ENCODE measurements at places on chromosomes 12 and 14.

DNA sequence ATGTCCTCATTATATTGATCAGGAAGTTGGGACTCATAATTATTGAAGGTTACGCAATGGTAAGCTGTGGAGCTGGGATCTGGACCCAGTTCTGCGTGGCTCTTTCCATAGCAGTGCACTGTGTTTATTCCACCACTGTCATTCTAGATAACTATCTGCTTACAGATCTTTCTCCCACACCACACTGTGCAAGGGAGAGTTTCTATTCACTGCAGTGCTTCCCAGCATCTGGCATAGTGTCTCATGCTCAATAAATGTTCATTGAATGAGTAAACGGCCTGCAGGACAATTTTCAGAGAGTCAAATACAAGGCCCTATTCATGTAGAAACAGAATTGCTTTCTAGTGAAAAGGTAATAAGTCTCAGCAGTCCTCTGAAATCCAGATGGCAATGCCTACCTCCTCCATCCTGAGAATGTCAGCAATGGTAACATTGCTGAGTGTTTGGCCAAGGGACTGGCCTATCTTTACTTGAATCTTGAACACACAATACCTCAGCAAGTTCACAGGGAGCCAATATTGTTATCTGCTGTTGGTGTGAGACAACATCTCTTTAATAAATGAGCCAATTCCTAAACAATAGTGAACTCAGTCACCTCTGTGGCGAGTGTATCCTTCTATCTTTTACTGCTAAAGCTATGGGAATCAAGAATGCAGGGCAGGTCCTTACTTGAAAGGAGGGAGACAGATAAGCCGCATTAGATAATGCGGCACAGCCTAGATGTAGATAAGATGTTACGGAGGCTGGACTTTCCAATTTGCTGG is 332.4 kb upstream of the PRICKLE1 start:
- no peak for DNase-seq

DNA sequence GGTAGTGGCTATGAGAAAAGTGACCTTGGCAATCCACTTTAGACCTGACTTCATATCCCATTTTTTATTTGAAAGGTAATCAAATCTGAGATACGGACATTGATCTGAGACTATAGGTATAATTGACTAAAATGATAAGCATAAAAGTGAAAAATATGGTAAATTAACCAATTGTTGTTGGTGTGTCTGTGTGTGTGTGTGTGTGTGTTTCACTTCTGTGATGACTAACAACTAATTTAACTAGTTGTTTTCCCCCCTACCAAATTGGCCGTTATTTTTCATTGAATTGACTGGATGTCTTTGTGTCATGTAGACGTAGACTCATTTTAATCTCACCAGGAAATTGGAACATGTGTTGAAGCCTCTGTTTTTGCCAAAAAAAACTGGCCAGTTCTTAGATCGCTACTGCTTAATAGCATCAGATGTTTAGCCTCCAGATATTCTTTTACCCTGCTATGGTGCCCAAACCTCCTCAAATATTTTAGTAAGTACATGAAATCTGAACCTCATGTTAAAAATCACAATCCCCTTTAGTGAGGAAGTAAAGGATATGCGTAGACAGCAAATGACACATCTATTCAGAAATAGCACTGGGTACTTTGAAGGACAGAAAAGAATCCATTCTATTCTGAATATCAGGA is 395.0 kb downstream of the EGLN3 start:
- no peak for DNase-seq

DNA sequence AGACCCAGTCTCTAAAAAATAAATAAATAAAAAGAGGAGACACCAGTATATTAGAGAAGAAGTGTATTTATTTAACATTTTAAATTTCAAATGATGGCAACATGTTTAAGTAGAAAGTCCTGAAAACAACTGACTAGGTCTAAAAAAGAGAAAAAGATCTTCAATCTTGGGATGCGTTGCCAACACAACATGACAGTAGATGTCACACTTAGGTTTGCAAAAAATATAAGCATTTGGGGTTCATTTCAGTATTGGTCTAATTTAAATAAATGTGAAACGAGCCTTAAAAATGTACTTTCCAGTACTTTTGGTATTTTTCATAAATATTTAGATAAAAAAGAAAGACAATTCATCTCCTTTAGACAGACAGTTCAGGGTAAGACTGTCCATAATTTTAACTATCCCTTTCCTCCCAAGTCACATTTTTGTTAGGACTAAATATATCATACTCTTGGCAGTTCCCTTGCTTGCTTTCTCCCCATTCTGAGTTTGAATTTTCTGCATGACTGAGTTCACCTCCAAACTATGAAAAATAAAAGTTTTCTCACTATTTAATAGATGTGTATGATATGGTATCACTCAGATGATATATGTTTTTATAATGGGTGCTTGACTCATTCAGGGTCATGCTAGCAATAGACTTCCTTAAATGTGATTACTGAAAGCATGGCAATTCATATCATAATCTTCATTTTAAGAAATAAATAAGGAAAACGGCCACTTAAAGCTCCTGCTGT is 4.3 kb downstream of the C14orf93 start:
- DNase-seq: no peak

- no peak for DNase-seq
Measured at GRCh38 chr14:56115334-56115870, 2.8 kb upstream of the PELI2 start.

GRCh38 chr12:5395443-5396271 is 36.3 kb upstream of the NTF3 start:
- no peak for DNase-seq

DNA sequence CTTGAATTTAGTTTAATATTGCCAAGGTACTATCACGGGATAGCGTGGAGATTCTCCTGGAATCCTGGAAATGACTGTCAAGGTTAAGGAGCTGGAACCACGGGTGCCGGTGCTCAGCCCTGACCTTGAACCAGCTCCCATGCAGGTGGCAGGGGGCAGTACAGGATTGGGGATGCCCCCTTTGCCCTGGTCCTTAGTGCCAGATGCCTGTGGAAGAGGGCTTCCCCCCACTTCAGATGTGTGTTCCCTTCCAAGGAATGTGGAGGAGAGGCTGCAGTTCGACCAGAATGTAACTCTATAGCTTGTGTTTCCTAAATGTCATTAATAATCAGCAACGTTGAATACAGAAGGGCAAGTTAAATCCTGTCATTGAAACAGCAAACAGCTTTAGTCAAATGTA is 258.9 kb downstream of the VRK1 start:
- DNase-seq: no peak

DNA sequence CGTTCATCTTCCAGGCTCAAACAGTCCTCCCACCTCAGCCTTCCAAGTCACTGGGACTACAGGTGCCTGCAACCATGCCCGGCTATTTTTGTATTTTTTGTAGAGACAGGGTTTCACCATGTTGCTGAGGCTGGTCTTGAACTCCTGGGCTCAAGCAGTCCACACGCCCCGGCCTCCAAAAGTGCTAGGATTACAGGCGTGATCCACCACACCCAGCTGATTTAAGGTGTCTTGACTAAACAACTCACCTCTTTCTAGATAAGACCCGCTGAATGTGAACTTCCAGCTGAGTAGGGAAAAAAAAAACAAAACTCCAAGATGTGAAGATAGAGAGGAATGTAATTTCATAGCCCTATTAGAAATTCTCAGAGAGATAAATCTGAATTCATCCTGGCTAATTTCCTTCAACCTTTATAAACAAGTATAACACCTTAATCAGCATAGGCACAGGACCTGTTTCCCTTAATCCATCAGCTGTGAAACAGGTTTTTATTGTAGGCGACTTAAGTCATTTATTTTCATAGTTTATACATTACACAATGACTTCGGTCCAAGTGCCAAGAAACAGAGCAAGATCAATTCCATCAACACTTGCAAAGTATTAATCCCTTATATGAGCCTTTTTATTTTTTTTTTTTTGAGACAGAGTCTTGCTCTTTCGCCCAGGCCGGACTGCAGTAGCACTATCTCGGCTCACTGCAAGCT is 51.5 kb downstream of the HCAR2 start:
- no peak for DNase-seq

DNA sequence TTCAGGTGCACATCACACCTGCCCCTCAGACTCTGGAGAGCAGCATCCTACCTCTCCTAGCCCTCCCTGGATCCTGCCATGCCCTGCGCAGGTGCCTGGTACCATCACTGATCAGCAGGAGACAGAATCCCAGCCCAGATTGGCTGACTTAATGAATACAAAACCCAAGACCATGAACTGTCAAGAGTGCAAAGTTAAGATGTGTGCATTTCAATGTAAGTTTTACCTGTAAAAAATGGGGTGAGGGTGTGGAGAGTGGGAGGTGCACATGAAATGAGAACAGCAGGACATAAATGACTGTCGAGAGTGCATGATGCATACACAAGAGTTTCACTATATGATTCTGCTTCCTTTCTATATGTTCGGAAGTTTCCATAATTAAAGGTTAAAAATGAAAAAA is 57.9 kb upstream of the GPR68 start:
- DNase-seq: no peak

DNA sequence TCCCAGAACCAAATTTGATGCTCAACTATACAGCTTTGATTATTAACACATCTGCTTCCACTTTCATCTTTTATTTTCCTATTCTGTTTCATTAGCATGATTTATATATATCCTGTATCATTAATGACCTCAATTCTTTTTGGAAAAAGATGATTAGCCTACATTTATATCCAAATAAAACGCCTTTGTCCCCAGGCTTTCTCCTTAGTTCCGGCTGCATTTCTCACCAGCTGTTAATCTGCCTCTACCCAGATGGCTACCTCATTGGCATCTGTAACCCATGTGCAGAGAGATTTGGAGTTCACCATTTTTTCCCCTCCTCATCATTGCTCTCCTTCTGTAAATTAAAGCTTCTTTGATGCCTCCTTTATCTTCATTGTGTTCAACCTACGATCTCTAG is 336.8 kb upstream of the RGS6 start:
- DNase-seq: no peak

- peak; percentile 15 for DNase-seq
Measured at GRCh38 chr14:36313898-36314297, 6.5 kb downstream of the MBIP start.

DNA sequence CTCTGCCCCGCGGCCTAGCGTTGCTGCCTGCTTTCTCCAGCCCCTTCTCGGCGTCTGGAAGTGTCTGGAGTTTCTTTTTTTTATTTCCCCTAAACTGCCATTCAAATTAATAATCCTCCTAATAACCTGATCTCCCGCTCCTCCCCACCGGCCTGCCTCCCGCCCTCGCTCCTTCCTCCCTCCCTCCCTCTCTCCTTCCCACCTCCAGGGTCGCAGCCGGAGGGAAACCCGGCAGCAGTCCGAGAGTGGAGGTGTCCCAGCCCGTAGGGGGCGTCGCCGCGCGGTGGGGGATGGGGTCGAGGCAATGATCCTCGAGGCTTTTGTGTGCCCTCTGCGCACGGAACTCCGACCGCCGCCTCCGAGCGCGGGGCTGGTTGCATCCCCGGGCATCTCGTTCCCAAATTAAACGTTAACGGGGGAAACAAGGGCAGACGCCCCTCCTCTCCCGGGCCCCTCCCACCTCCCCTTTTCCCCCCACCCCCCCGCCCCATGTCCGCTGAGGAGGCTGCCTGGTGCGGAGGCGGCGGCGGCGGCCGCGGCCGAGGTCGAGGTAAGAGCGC is 1.0 kb upstream of the SOCS2 start:
- peak; percentile 70 for DNase-seq

DNA sequence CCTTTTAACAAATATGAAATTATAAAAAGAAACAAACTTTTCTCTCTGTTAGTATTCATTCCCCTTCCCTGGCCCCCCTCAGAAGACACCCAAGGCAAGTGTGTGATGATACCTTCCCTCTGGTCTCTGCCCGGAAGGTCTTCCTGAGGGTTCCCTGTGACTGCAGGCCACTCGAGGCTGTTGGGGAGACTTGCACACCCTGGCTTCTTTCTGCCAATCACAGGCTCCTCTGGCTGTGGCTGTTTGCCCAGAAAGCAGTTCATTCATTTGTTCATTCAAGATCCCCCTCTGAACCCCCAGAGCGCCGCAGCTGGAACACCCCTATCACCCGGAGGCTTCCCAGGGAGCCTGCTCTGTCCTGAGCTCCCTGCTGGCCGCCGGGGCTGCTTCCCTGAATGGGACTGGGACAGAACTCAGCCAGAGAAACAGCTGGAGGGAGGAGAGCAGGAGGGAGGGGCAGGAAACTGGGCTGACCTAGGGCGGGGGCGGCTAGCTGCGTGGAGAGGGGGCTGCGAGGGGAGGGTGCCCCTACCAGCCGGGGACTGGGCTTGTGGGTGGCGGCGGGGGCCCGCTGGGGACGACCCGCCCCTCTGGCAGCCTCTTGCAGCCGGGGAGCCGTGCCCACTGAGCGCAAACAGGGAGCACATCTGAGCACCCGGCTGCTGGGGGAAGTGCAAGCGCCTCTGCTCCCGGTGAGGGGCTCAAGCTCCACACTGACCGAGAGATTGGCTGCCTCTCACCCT is at the start of gene CMKLR1:
Gene CMKLR1 (minus strand): TSS at position 397 of the 743 bp plus-strand sequence. CDS start 45,720 bp downstream, outside the sequence.
- DNase-seq: no peak

DNA sequence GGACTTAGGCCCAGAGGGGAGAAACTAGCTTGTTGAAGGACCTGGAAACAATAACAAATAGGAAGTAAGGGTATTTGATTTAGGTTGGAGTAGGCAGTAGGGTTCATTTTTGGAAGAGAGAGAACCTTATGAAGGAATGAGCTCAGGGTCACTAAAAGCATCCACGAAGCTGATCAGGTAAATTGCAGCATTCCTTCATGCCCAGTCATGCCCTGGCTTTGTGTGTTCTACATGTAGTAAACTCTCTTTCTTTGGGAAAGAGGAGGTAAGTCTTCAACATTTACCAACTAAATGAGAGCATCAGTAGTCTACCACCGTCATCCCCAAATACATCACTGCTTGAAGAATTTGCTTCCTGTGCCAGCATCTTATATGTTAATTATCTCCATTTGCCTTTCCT is 54.7 kb downstream of the CPSF2 start:
- no peak for DNase-seq

GRCh38 chr12:102444093-102444492 is 36.3 kb downstream of the IGF1 start:
- DNase-seq: no peak

DNA sequence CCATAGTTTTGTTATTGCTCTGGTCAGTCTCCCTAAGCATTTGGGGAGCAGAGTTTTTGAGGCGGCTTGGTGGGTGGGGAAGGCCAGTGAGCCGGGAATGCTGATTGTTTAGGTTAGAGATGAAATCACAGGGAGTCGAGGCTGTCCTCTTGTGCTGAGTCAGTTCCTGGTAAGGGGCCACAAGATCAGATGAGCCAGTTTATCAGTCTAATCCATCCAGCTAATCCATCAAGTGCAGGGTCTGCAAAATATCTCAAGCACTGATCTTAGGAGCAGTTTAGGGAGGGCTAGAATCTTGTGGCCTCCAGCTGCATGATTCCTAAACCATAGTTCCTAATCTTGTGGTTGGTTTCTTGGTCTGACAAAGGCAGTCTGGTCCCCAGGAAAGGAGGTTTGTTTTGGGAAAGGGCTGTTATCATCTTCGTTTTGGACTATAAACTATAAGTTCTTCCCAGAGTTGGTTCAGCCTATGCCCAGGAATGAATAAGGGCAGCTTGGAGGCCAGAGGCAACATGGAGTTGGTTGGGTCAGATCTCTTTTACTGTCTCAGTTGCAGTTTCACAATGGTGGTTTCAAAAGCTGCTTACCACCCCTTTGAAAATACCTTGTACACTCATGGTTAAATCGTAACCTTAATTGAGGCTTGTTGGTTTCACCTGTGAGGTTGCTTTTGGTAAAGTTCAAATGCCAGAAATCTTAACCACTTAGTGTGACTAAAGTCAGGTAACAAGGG is 33.6 kb upstream of the HIGD1C start:
- DNase-seq: no peak

- no peak for DNase-seq
Measured at GRCh38 chr12:54197431-54197909, 8.7 kb upstream of the SMUG1 start.

GRCh38 chr12:6032726-6033125 is 87.7 kb upstream of the ANO2 start:
- no peak for DNase-seq
